ENCODE measurements at places on chromosomes 4 and X.

- peak; percentile 44 for DNase-seq
These were observed 3.6 kb downstream of the MAGIX start for GRCh38 chrX:49165901-49166881.

DNA sequence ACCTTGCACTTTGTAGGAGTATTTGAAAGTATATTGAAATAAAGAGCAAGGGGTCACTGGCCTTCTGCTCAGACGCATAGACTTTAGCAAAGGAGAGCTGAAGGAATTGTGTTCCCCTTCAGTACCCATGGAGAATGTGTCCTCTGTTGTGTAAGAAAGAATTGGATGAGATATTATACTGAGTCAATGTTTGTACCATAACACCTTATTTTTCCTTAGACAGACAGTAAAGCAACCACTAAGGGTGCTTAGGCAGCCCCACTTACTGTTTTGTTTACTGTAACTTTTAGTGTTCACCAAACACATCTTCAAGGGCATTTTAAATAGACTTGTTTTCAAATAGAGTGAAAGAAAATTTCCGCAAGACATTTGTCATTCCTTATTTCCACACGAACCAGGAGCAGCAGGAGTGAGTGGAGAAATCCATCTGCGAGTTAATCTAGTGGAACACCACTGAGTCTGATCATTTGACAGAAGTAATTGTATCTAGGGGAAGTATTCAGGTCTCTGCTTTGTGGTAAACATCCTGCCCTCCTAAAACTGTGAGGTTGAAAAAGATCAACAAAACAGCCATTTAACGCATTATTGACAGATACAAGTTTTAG, 89.5 kb downstream of the SLIT2 start:
- no peak for DNase-seq

GRCh38 chr4:36235306-36235705, 9.0 kb downstream of the ARAP2 start:
- no peak for DNase-seq

DNA sequence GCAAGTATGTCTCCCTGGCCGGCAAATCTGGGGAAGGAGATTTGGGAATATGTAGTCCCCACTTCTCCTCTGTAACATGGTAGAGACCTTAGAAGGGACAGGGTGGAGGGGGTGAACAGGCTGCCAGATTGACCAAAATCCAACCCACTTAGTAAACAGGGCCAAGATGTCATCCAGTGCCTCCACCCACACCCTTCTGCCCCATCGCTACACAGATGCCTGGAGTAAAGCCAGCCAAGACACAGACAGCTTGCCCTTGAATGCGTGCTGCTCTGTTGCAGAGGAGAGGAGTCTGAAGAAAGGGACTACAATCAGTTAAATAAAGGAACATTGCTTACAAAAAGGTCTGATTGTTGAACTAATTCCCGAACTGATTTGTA, 160.1 kb upstream of the LDB2 start:
- no peak for DNase-seq

DNA sequence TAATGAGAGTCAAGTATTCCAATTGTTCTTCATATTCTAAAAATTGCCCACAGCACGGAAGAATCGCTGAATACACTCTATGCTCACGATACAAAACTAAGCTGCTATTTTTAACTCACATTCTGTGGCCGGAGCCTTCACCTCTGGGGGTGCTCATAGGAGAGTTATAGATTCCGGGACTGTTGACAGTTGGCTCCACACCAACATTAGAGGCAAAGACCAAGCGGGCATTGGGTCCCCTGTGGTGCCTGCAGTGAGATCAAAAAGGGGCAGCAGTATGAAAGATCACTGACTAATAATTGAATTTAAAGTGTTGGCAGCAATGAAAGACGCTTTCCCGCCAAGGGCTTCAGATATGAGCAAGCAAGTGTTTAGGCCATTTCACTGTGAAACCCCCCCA, 146.0 kb downstream of the TMEM144 start:
- DNase-seq, result no peak

- DNase-seq, result no peak
These were observed 22.7 kb downstream of the WDR19 start for GRCh38 chr4:39205000-39205399.

DNA sequence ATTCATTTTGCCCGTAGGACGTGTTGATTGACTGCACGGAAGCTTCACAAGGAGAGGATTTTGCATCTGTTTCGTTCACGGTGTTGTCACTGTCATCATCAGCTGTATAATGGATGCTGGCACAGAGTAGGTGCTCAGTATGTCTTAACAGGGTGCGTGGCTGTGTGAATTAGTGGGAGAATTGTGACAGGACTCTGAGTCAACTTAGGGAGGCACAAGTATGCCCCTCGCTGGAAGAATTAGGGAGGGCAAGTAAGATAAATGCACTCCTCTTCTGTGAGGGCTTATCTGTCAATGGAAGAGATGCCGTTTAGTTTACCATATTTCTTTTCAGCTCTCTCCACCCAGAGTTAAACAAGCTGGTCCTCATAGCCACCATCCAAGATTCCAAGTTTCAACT, 107.2 kb downstream of the TRIML1 start:
- no peak for DNase-seq

GRCh38 chrX:82362990-82363389, 1145.1 kb upstream of the POU3F4 start:
- no peak for DNase-seq

- no peak for DNase-seq
These were observed 483.2 kb upstream of the DIPK2B start for GRCh38 chrX:45683914-45684313.

- no peak for DNase-seq
These were observed 139.7 kb downstream of the TSPAN5 start for GRCh38 chr4:98518559-98519267.

- DNase-seq, result no peak
These were observed 14.5 kb upstream of the CAPN6 start for GRCh38 chrX:111284631-111285293.

DNA sequence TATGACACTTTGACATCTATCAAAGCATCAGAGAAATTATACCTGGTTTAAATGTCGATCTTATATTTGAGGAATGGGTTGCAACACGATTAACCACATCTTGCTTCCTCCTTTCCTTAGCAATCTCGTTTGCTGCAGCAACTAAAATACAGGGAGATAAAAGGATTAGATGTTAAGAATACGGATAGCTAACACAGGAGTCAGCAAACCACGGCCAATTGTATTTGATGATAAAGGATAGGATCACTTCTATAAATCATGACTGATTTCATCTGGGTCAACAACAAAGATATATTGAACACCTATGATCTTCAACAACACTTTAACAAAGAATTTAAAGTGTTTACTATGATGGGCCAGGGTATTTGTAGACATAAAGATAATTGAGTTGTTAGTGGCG, 5.0 kb downstream of the MAP7D3 start:
- DNase-seq, result no peak

DNA sequence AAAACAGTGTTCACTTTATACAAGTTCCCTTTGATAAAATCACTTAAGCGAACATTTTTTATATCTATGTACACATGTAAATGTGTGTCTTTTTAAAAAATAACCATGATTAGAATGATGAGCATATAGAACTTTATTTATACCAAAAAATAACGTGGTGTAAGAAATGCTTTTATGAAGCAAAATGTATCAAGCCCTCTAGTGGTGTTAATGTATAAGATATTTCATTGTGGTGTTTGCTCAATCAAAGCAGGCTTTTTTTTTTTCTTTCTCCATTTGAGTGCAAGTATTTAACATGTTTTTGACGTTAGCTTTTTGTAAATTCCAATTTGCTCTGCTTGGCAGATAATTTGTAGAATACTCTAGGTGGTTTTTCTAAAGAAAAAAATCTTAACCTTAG, 2092.4 kb upstream of the TENM3 start:
- no peak for DNase-seq

GRCh38 chr4:56730097-56730496, 49.0 kb upstream of the HOPX start:
- no peak for DNase-seq

DNA sequence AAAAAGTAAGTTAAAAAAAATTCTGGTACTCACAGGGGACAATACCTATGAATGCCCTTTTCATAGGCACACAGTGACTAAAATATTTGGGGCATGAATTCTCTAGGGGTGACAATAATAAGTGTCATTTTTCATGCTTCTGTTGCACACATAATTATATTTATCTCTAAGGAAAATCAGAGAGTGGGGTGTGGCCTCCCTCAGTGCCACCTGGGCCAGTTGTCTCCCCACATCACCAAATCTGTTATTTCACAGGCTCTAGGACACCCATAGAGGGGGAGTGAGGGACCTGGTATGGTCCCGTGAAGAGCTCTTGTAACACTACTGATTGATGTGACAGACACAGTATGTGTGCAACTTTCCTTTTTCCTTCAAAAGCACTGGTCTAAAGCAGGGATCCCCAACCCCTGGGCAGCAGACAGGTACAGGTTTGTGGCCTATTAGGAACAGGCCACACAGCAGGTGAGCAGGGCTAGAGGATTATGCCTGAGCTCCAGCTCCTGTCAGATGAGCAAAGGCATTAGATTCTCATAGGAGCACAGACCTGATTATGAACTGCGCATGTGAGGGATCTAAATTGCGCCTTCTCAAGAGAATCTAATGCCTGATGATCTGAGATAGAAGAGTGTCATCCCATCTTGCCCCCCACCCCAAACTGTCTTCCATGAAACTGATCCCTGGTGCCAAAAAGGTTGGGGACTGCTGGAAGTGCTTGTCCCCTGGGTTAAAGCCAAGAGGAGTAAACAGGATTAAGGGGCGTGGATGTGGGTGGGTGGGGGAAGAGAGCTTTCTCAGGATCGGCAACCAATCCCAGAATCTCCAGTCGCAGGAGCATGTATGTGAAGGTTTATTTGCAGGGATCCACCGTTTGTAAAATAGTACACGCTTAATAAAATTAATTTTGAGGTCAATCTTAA, 856 bp downstream of the SLC9B1 start:
- no peak for DNase-seq

DNA sequence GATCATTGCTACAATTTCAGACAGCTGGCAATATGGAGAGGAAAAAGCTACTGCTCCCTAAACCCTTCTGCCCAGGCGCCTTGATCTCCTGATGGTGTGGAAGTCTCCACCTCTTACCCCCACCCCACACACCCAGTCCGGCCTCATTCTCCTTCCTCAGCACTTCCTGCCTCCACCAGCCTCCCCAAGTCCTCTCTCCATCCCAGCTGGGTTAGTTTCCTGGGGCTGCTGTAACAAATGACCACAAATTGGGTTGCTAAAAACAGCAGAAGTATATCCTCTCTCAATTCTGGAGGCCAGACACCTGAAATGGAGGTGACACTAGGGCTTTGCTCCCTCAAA, 1.1 kb upstream of the CCNQ start:
- no peak for DNase-seq

DNA sequence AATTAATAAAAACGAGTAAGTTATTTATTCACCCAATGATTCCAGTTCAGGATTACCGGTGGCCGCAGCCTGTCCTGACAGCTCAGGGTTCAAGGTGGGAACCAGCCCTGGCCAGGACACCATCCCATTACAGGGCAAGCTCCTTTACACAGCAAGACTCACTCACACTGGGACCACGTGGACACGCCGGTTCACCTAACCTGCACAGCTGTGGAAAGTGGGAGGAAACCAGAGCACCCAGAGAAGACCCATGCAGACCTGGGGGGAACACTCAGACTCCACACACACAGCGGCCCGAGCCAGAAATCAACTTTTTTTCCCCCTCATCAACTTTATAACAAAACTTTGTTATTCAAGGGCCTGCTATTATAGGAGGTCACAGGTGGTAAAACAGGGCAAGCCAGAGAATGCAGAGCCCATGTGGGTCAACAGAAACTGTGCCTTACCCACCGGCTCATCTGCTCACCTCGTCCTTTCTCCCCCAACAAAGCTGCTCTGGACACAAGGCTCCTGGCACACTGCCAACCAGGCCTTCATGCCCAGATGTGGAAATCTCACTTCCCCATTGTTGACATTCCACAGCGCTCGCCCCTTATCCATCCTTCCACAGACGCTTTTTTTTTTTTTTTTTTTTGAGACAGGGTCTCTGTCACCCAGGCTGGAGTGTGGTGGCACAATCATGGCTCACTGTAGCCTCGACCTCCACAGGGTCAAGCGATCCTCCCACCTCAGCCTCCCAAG, 8.0 kb upstream of the ODAPH start:
- DNase-seq, result no peak

DNA sequence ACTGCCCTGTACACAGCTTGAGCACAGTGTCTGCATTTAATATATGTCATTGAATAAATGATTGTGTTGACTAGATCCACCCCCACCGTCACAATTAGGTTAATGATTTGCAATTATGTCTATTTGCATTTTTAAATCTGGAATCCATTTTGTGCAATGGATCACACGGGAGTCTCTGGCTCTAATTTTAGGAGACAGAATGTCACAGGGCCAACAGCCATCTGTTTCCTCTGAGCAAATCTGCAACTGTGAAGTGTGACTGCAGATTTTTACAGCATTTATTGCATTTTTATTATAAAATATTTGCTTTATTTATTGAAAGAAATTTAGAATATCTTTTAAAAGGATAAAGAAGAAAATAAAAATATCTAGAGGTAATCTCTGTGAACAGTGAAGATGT, 316.8 kb downstream of the HS3ST1 start:
- no peak for DNase-seq

DNA sequence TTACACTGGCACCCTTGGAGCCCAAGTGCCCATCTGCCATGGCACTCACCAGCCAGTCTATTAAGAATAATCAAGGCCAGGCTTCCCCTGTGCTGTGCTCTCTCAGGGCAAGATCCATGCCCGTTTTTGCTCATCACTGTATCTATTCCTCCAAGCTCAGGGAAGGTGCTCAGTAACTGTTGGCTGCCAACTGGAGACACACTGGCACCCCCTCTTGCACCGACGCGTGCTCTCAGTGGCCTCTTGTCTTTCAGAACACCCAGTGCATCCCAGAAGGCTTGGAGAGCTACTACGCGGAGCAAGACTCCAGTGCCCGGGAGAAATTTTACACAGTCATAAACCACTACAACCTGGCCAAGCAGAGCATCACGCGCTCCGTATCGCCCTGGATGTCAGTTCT, 30.1 kb downstream of the NSG1 start:
- no peak for DNase-seq

- no peak for DNase-seq
These were observed 373.2 kb downstream of the BCOR start for GRCh38 chrX:39724544-39724943.

- no peak for DNase-seq
These were observed 52.1 kb downstream of the SEL1L3 start for GRCh38 chr4:25810461-25811373.

GRCh38 chr4:108276690-108277089, 108.0 kb upstream of the LEF1 start:
- no peak for DNase-seq

Measured in activated T-helper 1 cell treated with anti-CD3 and anti-CD28 coated beads, Interleukin-2, amount 50 U/mL, for 16 hours (primary cell).